Suprapubic skin (tissue), 4 donors: ENCODE measurements at places on chromosomes 7 and 10.

- H3K27ac ChIP-seq, result no peak overlapping the region
- no peak overlapping the region for H3K4me3 ChIP-seq
- H3K36me3 ChIP-seq, result no peaks in the 10 kb centered on the region
- no peaks in the 10 kb centered on the region for H3K4me1 ChIP-seq
Observed at GRCh38 chr7:18117482-18117881, 89.8 kb upstream of the PRPS1L1 start.

DNA sequence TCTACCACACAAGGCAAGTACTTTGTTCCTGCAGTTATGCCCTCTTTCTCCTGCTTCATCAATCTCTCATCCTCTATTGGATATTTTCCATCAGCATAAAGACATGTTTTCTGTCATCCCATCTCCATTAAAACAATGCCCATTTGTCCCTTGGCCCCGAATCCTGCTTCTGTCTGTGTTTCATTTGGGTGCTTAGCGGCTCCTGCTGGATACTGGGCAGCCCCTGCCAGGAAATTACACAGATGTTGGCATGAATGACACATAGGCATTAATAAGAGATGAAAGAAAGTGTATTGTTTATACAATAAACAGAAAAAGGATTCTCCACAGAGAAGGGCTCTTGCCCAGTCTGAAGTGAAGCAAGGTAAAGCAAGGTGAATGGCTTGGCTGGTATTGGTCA, 765.3 kb downstream of the REEP3 start:
- H3K27ac ChIP-seq, result no peak overlapping the region
- no peak for DNase-seq
- no peaks in the 10 kb centered on the region for H3K27me3 ChIP-seq
- H3K36me3 ChIP-seq, result no peaks in the 10 kb centered on the region
- no peaks in the 10 kb centered on the region for H3K4me1 ChIP-seq
- H3K4me3 ChIP-seq, result no peak overlapping the region

DNA sequence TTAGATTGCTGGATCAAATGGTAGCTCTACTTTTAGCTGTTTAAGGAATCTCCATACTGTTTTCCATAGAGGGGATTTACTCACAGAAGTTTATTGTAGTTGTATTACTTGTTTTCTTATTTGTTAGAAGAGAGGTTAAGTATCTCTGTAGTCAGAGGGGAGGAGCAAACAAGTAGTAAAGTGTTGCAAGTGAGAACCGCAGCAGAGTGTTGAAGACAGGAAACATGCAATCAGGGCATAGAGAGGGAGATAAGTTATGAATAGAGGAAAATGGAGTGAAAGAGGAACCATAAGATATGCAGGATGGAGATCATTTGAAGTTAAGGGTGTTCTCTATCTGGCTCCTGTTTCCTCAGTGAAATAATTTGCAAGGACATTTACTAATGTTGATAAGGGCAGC, 331.4 kb upstream of the TMEM229A start:
- no peaks in the 10 kb centered on the region for H3K27me3 ChIP-seq
- no peaks in the 10 kb centered on the region for H3K36me3 ChIP-seq
- H3K27ac ChIP-seq, result no peak overlapping the region
- H3K4me1 ChIP-seq, result no peaks in the 10 kb centered on the region
- no peak for DNase-seq

DNA sequence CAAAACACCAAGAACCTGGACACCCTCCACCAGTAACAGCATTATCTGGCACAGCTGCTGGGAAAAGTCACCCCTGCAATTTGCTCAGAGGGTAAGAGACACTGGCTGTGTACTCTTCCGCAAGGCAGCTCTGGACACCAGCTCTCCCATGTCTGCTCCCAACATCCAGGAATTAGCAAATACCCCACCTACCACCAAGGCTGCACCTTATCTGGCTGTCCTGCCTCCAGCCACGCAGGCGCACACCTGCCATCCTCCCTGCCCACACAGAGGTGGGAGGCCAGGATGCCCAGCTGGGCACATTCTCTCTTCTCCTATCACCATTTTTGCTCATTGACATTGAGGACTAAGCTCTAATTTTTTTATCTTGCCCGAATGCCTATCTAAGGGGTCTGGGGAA, 20.3 kb upstream of the BNIP3 start:
- H3K4me3 ChIP-seq, result no peak overlapping the region
- H3K27ac ChIP-seq, result no peak overlapping the region
- H3K36me3 ChIP-seq, result no peaks in the 10 kb centered on the region
- DNase-seq, result no peak
- peaks cover 19% of the 10 kb centered on the region for H3K4me1 ChIP-seq

DNA sequence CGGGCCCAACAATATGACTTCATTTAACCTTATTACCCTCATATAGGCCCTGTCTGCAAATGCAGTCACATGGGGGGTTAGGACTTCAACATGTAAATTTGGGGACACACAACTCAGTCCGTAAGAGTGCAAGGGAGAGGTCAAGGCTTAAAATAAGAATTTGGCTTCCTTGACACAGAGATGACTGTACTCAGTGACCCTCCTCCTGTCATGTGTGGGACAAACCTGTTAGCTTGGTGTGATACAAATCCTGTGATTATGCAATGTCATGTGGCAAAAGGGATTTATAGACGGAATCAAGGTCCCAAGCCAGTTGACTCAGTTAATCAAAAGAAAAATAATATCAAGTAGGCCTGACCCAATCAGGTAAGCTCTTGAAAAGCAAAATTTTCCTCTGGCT, 25.9 kb upstream of the GTPBP4 start:
- H3K27ac ChIP-seq, result no peak overlapping the region
- H3K36me3 ChIP-seq, result no peaks in the 10 kb centered on the region

GRCh38 chr7:27176524-27176845, 2.4 kb upstream of the HOXA10 start:
- peaks cover 19% of the 10 kb centered on the region for H3K27me3 ChIP-seq
- H3K27ac ChIP-seq, result peak overlapping the region; percentile 68
- H3K4me1 ChIP-seq, result peaks cover 59% of the 10 kb centered on the region
- H3K4me3 ChIP-seq, result peak overlapping the region; percentile 32
- DNase-seq, result no peak
- no peaks in the 10 kb centered on the region for H3K36me3 ChIP-seq

GRCh38 chr10:57993302-57993701, 274.4 kb downstream of the IPMK start:
- no peak overlapping the region for H3K27ac ChIP-seq
- H3K27me3 ChIP-seq, result no peaks in the 10 kb centered on the region
- no peak overlapping the region for H3K4me3 ChIP-seq
- H3K36me3 ChIP-seq, result no peaks in the 10 kb centered on the region
- H3K4me1 ChIP-seq, result no peaks in the 10 kb centered on the region

DNA sequence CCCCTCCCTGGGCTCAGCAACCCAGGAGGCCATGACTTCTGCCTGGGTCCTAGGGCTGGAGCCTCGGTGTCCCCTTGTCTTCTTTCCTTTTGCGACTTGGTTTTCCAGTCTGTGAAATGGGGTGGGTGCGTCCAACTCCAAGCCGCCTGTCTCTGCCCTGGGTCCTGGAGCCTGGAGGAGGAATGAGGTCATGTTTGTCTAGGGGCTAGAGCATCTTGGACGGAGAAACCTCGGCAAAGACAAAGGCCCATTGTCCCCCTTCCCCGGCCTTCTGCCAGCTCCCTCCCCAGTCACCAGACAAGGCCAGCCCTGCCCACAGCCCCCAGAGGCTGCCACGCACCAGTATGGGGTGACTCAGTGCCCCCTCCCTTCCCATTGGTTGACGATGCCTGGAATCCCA, 39.8 kb upstream of the ELN start:
- H3K36me3 ChIP-seq, result no peaks in the 10 kb centered on the region
- no peak overlapping the region for H3K4me3 ChIP-seq
- peaks cover 12% of the 10 kb centered on the region for H3K4me1 ChIP-seq
- DNase-seq, result no peak
- no peak overlapping the region for H3K27ac ChIP-seq

DNA sequence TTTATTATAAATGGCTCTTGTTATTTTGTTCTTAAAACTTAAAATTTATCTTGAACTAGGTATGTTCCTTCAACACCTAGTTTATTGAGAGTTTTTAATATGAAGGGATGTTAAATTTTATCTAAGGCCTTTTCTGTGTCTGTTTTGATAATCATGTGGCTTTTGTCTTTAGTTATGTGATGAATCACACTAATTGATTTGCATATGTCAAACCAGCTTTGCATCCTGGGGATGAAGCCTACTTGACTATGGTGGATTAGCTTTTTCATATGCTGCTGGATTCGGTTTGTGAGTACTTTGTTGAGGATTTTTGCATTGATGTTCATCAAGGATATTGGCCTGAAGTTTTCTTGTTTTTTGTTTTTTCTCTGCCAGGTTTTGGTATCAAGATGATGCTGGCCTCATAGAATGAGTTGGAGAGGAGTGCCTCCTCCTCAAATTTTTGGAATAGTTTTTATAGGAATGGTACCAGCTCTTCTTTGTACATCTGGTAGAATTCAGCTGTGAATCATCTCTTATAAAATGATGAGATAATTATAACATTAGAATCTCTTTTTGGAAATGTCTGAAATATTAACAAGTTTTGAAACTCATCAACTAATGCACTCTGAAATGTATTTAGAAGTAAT, 78.7 kb upstream of the AGR3 start:
- no peak overlapping the region for H3K27ac ChIP-seq
- no peaks in the 10 kb centered on the region for H3K36me3 ChIP-seq
- no peak overlapping the region for H3K4me3 ChIP-seq

GRCh38 chr10:75606203-75606779, 174.9 kb downstream of the LRMDA start:
- H3K27me3 ChIP-seq, result no peaks in the 10 kb centered on the region
- no peaks in the 10 kb centered on the region for H3K4me1 ChIP-seq
- no peak for DNase-seq
- H3K36me3 ChIP-seq, result no peaks in the 10 kb centered on the region
- H3K27ac ChIP-seq, result no peak overlapping the region

DNA sequence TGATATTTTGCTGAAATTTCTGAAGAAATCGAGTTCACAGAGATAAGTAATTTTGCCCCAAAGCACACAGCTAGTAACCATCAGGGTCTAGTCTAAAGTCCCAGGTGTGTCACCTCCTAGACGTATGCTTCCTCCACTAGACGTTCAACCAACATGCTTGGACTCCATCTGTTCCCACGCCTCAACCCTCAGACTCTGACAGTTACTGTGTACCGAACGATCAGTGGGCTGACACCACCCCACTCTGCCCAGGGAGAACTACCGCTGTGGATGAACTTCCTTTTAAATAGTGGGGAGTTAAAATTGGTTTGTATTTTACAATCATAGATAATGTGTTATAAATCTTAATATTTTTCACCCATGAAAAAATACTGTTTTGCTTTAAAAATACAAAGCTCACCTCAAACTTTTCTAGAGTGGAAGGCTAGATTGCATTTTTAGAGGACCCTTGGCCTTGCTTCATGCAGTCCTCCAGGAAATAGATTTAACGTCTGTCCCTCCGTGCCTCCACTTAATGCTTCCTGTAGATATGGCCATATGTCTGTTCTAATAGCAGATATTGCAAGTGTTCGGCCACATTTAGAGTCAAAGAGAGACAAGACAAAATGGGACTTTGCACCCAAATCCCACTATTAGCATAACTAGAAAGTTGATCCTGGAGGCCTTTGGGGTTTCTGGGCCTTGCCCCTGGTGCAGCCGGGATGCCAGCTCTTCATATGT, 91.4 kb upstream of the ZPBP start:
- DNase-seq, result no peak
- H3K27ac ChIP-seq, result no peak overlapping the region
- H3K36me3 ChIP-seq, result no peaks in the 10 kb centered on the region
- H3K4me1 ChIP-seq, result no peaks in the 10 kb centered on the region

DNA sequence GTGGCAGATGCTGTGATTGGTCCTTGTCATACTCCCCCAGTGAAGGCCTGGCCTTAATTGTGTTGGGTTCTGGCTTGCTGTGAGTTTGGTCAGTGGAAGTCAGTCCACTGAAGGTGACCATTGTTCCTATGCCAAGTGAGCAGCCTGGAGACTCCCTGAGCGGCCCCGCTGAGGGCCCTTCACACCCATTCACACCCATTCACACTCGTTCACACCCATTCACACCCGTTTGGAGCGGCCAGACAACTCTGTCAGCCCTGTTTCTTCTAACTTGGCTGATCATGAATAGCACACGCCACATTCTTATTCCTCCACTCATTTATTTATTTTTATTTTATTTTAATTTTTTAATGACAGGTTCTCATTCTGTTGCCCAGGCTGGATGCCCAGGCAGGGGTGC, 61.5 kb downstream of the C10orf120 start:
- H3K36me3 ChIP-seq, result no peaks in the 10 kb centered on the region
- DNase-seq, result no peak
- no peaks in the 10 kb centered on the region for H3K4me1 ChIP-seq
- H3K27ac ChIP-seq, result no peak overlapping the region

- H3K27ac ChIP-seq, result no peak overlapping the region
- DNase-seq, result no peak
- no peaks in the 10 kb centered on the region for H3K36me3 ChIP-seq
- H3K4me1 ChIP-seq, result no peaks in the 10 kb centered on the region
Observed at GRCh38 chr10:121357401-121357800, 240.8 kb downstream of the FGFR2 start.

DNA sequence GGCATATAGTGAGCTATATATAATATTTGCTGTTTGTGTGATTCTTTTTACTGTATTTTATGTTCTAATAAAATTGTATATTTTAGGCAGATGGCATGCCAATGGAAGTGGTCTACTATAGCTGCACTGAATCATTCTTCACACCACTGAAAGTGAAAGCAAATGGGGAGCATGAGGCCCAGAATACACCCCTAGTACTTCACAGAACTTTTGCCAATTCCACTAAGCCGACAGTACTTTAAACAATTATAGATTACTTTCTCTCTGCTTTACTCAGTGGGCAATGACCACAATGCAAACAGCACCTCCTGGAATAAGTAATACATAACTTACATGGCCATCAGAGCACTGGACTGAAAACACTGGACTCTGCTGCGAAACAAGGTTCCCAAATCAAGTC, 70.2 kb downstream of the ANKRD26 start:
- H3K4me3 ChIP-seq, result no peak overlapping the region
- no peaks in the 10 kb centered on the region for H3K4me1 ChIP-seq
- H3K27ac ChIP-seq, result no peak overlapping the region
- peaks cover 36% of the 10 kb centered on the region for H3K36me3 ChIP-seq
- no peak for DNase-seq
- H3K27me3 ChIP-seq, result no peaks in the 10 kb centered on the region

GRCh38 chr7:25636168-25636567, 407.9 kb upstream of the NPVF start:
- DNase-seq, result no peak
- H3K4me3 ChIP-seq, result no peak overlapping the region
- no peak overlapping the region for H3K27ac ChIP-seq
- no peaks in the 10 kb centered on the region for H3K27me3 ChIP-seq
- H3K4me1 ChIP-seq, result no peaks in the 10 kb centered on the region
